ENCODE measurements at places on chromosomes 3 and 15.

- no peaks in the 10 kb centered on the region for H3K4me1 ChIP-seq
- peaks cover 31% of the 10 kb centered on the region for H3K36me3 ChIP-seq
- no peak overlapping the region for H3K4me3 ChIP-seq
- no peak for DNase-seq
Measured at GRCh38 chr3:160378331-160379109, 20.5 kb downstream of the IFT80 start.

DNA sequence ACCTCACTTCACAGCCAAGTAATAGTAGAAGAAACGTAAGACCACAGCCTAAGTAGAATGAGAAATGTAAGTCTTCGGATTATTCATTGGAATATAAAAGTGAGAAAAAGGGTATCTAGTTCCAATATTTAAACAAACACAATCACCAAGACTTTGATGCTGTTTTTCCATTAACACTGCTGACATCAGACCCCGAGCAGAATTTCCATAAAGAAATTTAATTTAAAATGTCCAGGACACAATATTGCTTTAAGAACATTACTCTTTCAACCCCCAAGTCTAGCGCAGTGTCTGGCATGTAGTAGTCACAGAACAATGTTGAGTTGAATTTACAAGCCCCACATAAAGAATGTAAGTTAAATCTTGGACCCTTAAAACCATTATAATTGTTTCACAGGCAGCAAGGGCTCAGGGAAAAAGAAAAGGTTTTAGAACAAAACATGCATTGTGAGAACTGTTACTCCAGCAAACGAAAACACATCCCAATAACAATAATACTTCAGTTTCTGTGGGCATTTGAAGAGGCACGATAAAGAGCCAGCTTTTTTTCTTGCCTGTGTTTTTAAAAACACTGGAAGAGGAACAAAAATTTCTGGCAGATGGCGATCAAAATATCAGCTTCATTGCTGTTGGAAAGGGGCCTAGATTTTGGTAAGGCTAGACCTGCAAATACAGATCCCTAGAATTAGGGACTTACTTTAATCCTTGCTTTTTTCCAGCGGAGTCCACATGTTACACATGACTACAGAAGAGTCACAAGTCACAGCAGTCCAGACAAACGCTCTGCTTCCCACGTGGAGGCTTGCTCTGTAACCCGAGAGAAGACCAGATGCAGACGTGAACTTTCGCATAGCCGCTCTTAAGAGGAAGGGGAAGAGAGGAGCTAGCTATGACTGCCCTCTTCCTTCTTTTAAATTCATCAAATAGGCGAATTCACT is 77.9 kb upstream of the IGSF10 start:
- H3K4me3 ChIP-seq: no peak overlapping the region
- no peaks in the 10 kb centered on the region for H3K36me3 ChIP-seq
- no peaks in the 10 kb centered on the region for H3K27me3 ChIP-seq
- peak overlapping the region; percentile 53 for H3K27ac ChIP-seq
- no peaks in the 10 kb centered on the region for H3K4me1 ChIP-seq
- DNase-seq: peak; percentile 75

GRCh38 chr3:17473761-17474160 is 268.7 kb downstream of the TBC1D5 start:
- H3K4me3 ChIP-seq: no peak overlapping the region
- H3K36me3 ChIP-seq: no peaks in the 10 kb centered on the region
- H3K27me3 ChIP-seq: no peaks in the 10 kb centered on the region
- no peak for DNase-seq

- H3K36me3 ChIP-seq: no peaks in the 10 kb centered on the region
- no peaks in the 10 kb centered on the region for H3K27me3 ChIP-seq
- peak overlapping the region; percentile 57 for H3K27ac ChIP-seq
- DNase-seq: no peak
Measured at GRCh38 chr15:36106640-36107335, 472.6 kb upstream of the CDIN1 start.

DNA sequence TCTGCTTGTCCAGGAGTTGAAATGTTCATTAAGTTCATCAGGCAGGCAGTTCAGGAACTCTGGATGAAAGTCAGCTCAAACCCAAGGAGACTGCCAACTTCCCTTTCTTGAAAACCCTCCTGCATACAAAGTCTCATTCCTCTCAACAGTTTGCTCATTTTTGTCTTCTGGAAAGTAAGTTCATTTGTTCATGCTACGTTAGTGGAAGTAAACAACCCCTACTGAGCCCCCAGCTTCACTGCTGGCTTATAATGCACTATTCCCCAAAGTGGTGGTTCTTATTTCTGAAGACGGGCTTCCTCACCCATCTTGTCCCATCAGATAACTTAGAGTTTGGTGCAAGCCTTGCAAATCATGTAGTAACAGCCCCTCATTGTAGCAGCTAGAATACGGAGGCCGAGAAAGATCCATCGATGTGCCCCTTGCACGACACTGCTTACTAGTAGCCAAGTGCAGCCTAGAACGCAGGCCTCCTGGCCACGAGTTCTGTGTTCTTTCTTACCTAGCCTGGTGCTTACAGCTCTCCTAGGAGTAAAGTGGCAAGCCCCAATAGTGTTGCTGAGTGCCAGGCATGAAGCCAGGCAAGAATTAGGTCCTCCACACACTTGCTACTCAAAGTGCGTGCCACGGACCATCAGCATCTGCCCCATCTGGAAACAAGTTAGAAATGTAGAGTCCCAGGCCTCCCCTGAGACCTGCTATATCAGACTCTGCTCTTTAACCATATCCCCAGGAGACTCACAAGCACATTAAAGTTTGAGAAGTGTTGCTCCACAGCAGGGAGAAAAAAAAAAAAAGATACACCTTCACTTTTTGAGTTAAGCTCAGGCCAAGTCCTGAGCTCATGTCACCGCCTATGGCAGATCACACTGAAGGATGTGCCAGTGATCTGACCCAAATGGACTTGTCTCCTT is 82.5 kb downstream of the RFTN1 start:
- no peaks in the 10 kb centered on the region for H3K36me3 ChIP-seq
- H3K27ac ChIP-seq: no peak overlapping the region
- H3K4me1 ChIP-seq: peaks cover 4% of the 10 kb centered on the region
- no peaks in the 10 kb centered on the region for H3K27me3 ChIP-seq
